Stimulated activated CD4-positive, alpha-beta T cell treated with anti-CD3 and anti-CD28 coated beads, Interleukin-2, amount 100 ng/mL, for 24 hours (primary cell): ENCODE measurements at places on chromosomes 1 and 21.

- peak; percentile 34 for DNase-seq
Observed at GRCh38 chr1:169115891-169116585, 9.5 kb downstream of the ATP1B1 start.

DNA sequence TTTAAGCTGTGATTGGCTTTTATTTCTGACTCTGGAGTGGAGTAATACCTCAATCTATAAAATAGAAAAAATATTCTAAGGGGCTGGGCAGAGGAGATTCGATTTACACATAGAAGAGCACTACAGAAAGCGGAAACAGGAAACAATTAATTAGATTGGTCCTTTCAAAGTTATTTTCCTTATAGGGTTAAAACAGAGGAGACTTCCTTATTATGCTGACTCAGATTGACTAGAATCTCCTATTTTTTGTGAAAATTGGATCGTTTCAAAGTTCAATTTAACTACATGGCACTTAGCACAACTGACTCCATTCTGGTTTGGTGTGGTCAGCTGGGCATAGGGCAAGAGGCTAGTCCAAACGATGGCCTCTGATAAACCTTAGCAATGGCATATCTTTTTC, 48.3 kb upstream of the NCAM2 start:
- no peak for DNase-seq

- no peak for DNase-seq
Observed at GRCh38 chr21:20388400-20388799, 609.8 kb upstream of the NCAM2 start.

DNA sequence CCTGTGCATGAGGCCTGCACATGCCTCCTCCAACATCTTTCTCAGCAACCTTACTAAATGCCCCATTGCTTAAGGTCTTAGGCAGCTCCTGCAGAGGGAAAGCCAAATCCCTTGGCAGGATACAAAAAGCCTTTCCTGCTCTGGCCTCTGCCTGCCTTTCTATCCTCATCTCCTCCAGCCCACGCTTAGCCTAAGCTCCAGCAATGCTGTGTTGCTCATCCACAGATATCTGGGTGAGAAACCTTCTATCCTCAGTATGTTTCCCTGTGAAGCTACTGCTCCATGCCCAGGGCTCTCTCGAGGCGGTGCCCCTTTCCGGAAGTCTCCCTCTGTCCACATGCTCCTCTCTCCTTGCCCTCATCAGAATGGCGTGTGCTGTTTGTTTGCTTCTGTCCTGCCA, 37.0 kb upstream of the CCSAP start:
- DNase-seq: no peak

- DNase-seq: no peak
Observed at GRCh38 chr1:88973520-88974137, 18.8 kb downstream of the KYAT3 start.

DNA sequence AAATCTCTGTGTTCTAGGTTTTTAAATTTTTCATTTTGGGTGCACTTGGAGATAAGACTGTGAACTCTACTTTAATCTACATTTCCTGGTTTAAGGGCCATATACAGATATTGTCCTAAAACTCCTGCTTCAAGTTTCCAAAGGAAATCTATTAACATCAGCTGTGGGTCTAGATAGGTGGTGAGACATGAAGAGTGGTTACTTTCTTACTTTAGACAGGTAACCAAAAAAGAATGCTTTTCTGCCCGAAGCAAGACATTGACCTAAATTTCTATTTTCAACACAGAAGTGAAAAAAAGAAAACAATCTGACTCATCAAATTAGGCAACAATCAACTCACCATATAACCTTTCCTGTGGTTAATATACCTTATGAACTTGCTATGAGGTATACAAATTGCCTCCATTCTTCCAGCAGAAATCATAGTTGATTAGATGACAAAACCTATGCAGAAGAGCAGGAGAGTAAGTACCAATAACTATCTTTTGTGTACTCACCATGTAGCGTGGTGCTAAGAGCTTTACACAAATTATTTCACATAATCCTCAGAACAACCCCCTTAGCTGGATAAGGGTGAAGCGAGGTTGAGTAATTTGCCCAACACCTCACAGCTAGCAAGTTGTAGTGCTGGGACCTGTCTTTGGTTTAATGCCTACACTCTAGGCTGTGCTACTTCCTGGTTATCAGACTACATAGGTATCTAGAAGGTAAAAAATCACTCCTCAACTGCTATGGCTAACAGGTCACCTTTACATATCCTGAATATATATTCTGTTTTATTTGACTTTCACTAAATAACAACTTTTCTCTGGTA, 23.4 kb upstream of the PTPN14 start:
- DNase-seq: no peak

GRCh38 chr1:172916116-172916515, 134.6 kb downstream of the TNFSF18 start:
- no peak for DNase-seq

GRCh38 chr21:31531967-31532366, 127.5 kb upstream of the SOD1 start:
- DNase-seq: no peak

DNA sequence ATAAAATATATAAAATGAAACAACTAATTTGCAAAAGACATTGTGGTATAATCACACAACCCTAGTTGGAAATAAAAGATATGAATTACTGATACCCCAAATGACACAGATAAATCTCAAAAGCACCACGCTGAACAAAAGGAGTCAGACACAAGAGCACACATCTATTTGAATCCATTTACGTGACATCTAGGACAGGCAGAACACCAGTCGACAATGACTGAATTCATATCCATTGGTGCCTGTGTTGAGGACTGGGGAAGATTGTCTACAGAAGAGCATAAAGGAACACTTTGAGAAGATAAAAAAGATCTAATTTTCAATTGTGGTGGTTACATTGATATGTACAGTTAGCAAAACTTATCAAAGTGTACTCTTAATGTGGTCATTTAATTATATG, 874.1 kb downstream of the LTN1 start:
- no peak for DNase-seq

DNA sequence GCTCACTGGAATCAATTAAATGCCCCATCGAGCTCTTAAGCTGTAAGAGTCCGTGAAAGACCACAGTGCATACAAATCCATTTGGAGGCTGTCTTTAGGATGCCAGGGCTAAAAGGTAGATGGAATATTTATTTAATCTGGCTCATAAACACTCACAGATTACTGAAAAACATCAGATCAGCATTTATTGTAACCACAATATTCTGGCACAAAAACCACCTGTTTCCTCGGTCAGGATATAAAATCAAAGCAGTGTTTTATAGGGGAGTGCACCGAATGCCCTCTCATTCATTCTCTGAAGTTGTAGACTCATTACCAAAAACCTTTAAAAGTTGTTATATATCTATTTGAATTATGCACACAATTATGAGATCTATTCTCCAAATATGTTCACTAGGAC, 500.9 kb downstream of the NEGR1 start:
- no peak for DNase-seq

DNA sequence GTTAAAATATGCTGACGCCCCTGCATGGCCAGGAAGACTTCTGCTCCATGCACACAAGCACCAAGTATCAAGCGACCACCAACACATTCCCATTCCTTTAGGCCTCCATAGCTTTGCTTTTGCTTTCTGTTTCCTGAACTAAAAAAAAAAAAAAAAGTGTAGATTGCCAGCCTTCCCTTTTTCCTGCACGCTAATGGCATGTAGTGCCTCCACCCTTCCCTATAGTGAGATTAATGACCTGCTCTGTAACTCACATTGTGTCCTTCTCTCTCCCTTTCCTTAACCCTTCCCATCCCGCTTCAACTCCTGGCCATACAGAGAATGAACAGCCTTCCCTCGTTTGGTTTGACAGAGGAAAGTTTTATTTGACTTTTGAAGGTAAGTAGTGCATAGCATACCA, 57.1 kb upstream of the DYNLT5 start:
- DNase-seq: no peak

DNA sequence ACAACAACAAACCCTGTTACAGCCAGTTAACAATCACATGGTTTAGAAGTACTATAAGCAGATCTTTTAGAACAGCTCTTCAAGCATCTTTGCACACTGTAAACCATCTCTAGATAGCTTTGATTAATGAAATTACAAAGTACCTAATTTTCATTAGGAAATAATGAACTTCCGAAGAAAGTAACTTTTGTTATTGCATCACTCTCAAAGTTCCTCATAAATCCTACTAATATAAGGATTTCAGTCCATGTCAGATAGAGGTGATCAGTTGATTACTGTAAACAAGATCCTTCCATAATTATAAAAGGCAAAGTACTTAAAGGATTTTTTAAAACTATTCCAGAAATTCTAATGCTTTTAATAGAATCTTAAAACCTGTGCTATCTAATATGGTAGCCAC, 58.2 kb downstream of the FAF1 start:
- no peak for DNase-seq

DNA sequence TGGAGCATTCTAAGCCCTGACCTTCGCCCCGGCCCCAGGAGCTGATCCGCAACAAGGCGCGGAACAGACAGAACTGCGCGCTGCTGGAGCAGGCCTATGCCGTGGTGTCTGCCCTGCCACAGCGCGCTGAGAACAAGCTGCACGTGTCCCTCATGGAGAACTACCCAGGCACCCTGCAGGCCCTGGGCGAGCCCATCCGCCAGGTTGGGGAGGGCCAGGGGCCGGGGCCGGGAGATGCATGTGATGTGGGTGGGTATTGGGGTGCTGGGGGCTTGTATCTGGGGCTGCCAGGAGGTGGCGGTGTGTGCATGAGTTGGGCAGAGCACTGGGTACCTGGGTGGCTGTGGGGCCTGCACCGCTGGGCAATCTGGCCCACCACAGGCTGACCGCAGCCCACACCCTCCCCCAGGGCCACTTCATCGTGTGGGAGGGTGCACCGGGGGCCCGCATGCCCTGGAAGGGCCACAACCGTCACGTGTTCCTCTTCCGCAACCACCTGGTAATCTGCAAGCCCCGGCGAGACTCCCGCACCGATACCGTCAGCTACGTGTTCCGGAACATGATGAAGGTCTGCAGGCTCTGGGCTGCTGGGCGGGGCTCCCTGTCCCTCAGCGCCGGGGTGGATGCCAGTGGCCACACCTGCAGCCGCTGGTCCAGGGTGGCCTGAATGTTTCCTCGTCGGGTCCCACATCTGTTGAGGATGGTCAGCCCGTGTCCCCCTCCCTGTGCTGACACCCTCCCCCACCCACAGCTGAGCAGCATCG, 65.8 kb downstream of the TRIM11 start:
- no peak for DNase-seq

DNA sequence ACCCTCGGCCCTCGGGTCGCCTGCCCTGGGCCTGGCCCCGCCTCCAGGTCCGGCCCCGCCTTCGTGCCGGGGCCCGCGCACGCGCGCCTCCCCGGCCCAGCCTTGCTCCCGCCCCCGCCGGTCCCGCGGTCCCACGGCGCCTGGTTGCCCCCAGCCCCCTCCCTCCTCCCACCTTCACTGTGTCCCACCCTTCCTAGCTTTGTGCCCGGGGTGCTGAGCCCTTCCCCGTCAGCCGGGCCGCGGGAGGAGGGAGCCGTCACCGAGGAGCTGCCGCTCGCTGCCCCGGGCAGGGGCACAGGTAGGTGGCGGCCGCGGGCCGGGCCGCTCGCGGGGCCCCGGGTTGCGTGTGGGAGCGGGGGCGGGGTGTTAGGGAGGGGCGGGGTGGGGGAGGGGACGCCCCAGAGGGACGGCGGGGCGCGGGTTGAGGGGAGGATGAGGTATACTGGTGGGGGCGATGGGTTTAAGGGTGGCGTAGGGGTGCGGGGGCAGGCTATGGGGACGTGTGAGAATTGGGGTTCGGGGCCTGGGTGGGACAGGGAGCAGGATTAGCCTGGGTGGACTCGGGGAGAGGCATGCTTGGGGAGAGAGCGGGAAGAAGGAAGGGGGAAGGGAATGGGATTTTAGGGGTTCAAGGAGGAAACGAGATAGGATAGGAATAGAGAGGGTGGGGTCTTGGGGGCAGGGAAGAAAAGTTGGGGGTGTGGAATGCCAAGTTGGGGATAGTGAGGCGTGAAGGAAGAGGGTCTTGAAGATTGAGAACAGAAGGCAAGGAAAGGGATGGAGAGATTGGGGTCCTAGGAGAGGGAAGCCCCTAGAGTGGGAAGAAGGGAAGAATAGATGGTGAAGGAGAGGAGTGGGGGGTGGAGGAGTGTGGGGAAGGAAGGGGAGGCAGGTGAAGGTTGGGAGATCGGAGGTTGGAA, at the start of gene LRRC42:
LRRC42 (plus strand) TSS at position 99 of the 920 bp plus-strand sequence. CDS start 5,650 bp downstream, outside the sequence.
- DNase-seq: no peak

DNA sequence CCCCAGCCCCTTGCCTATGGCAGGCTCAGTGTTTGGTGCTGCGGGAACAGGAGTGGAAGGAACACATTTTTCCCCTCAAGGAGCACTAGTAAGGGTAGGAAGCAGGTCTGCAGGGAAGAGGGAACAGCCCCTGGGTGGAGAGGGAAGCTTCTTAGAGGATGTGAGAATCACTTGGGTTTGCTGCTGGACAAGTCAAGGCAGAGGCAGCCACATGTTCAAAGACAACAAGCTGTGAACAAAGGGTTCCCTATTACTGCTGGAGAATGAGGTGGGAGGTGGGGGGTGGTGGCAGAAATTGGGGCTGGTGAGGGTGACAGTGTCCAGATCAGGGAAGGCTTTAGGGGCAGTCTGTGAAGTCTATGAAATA, 24.8 kb upstream of the CITED4 start:
- no peak for DNase-seq

DNA sequence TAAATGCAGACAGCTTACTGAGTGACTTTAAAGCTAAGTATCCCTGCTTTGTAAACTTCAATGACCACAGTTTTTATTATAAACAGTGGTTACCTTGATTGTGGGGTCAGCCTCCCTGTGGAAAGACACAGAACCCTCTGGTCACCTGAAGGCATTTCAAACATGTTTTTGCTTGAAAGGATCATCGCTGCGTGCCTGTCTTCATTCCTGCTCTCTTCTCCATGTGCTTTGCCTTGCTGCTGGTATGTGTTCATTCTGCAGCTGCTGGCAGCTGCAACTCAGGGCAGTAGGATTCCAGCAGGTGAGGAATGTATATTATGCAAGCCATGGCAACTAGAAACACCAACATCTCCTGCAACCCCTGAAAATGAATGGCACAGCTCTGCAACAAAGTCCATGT, 81.0 kb upstream of the VAV3 start:
- DNase-seq: no peak

- no peak for DNase-seq
Observed at GRCh38 chr1:2644171-2644570, 11.4 kb upstream of the MMEL1 start.

GRCh38 chr1:159968901-159969300, 14.9 kb upstream of the SLAMF9 start:
- DNase-seq: no peak

- DNase-seq: no peak
Observed at GRCh38 chr1:7006996-7007871, 222.0 kb downstream of the CAMTA1 start.

- DNase-seq: no peak
Observed at GRCh38 chr1:15384301-15384901, 25.3 kb upstream of the EFHD2 start.

DNA sequence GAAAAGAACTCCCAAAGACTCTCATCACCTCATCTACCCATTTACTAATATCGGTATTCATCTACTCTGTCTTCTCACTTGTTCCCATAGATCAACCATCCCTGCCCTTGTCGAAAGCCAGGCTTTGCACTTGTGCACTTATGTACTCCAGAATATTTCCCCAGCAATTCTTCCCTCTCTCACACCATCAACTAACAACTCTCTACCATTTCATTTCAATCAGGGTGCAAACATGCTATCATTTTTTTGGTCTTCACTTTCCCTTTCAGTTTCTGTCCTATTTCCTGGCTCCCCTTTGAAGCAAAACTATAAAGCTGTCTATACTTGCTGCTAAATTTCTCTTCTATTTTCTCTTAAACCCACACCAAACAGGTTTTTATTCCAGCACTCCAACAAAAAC, 6.7 kb downstream of the C1orf105 start:
- no peak for DNase-seq
